ENCODE measurements at places on chromosomes 4 and X.

- H3K4me1 ChIP-seq: no peaks in the 10 kb centered on the region
- H3K27ac ChIP-seq: no peak overlapping the region
- no peaks in the 10 kb centered on the region for H3K36me3 ChIP-seq
- no peak overlapping the region for H3K4me3 ChIP-seq
- DNase-seq: no peak
Observed at GRCh38 chrX:118594697-118595420, 99.2 kb downstream of the DOCK11 start.

- H3K27ac ChIP-seq: no peak overlapping the region
- H3K4me3 ChIP-seq: no peak overlapping the region
- H3K27me3 ChIP-seq: no peaks in the 10 kb centered on the region
- H3K4me1 ChIP-seq: no peaks in the 10 kb centered on the region
- H3K36me3 ChIP-seq: no peaks in the 10 kb centered on the region
Observed at GRCh38 chr4:12221031-12221430, 792.3 kb upstream of the HS3ST1 start.

DNA sequence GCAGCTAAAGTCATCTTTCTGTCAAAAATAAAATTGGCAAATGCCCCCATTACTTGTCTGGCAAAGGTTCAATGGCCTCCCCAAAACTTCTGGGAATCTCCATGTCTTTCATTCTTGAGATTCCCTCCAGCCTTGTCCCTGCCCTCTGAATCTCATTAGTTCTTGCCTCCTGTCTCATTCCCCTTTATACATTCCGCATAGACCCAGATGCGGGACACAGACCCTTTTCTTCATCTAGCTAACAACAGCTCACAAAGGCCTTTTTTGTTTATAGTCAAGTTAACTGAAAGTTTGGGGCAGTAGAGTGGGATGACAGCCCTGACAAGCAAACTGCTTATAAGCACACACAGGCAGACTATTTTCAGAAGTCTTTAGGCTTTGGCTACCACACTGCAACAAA is 306.1 kb upstream of the FAM241A start:
- no peaks in the 10 kb centered on the region for H3K4me1 ChIP-seq
- H3K4me3 ChIP-seq: no peak overlapping the region
- DNase-seq: no peak
- no peaks in the 10 kb centered on the region for H3K36me3 ChIP-seq
- H3K27ac ChIP-seq: peak overlapping the region; percentile 82

- H3K4me1 ChIP-seq: no peaks in the 10 kb centered on the region
- no peaks in the 10 kb centered on the region for H3K27me3 ChIP-seq
- H3K27ac ChIP-seq: no peak overlapping the region
Observed at GRCh38 chrX:109783701-109784079, 50.6 kb upstream of the ACSL4 start.

DNA sequence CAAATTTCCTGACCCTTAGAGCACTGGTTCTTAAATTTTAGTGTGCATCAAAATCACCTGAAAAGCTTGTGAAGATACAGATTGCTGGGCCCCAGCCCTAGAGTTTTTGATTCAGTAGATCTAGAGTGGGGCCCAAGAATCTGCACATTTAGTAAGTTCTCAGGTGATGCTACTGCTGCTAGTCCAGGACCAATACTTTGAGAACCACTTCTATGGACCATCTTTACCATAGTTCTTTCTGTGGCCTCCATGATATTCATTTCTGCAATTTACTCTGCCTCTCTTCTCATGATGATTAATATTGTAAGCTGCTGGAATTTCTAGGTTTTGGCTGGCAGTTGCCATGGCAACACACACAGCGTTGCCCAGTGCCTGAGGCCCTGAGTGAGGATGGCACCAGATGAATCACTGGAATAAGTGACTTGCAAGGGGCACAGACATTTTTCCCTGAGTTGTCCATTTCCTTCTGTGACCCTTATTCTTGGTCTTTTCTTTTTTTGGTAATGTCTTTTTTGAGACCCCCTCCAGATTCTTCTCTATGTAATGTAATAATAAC is 83.6 kb downstream of the PPP1R2C start:
- no peaks in the 10 kb centered on the region for H3K27me3 ChIP-seq
- H3K27ac ChIP-seq: no peak overlapping the region
- H3K36me3 ChIP-seq: no peaks in the 10 kb centered on the region
- no peaks in the 10 kb centered on the region for H3K4me1 ChIP-seq

- H3K27ac ChIP-seq: peak overlapping the region; percentile 98
- H3K27me3 ChIP-seq: no peaks in the 10 kb centered on the region
- H3K4me3 ChIP-seq: peak overlapping the region; percentile 79
- peak; percentile 80 for DNase-seq
- H3K4me1 ChIP-seq: no peaks in the 10 kb centered on the region
Observed at GRCh38 chr4:113760795-113761619, 531 bp downstream of the CAMK2D start.

- no peak for DNase-seq
- no peaks in the 10 kb centered on the region for H3K27me3 ChIP-seq
- no peak overlapping the region for H3K4me3 ChIP-seq
Observed at GRCh38 chr4:112142182-112142581, 3.1 kb upstream of the FAM241A start.

DNA sequence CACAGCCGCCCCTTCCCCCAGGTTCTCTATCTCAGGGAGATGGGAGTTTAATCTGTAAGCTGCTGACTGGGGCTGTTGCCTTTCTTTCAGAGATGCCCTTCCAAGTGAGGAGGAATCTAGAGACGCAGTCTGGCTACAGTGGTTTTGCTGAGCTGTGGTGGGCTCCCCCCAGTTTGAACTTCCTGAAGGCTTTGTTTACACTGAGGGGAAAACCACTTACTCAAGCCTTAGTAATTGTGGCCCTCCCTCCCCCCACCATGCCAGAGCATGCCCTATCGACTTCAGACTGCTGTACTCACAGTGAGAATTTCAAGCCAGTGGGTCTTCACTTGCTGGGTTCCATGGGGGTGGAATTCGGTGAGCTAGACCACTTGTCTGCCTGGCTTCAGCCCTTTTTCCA is 131.3 kb downstream of the FAAH2 start:
- DNase-seq: no peak
- no peak overlapping the region for H3K27ac ChIP-seq
- H3K4me3 ChIP-seq: no peak overlapping the region

GRCh38 chr4:23855912-23856605 is 33.8 kb downstream of the PPARGC1A start:
- no peaks in the 10 kb centered on the region for H3K4me1 ChIP-seq
- H3K36me3 ChIP-seq: no peaks in the 10 kb centered on the region
- no peak overlapping the region for H3K27ac ChIP-seq

DNA sequence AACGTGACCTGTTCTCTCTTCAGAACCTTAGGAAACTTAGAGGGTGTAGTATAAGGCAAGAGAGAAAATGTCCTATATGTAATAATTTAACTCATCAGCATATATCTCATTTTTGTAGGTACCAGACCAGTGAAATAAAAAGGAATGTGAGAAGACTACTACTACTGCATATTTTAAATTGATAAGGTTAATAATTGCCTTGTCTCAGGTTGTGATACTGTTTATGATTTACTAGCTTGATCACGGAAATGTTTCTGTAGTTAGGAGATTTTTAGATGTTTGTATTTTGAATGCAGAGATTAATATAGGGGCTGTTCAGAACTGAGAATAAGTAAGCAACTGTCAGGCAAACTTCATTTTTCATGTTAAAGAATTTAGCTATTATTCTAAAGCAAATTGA is 1563.4 kb downstream of the C4orf33 start:
- no peak overlapping the region for H3K4me3 ChIP-seq
- H3K36me3 ChIP-seq: no peaks in the 10 kb centered on the region
- DNase-seq: no peak

GRCh38 chr4:24799544-24800324 is 4.4 kb downstream of the SOD3 start:
- no peak for DNase-seq

DNA sequence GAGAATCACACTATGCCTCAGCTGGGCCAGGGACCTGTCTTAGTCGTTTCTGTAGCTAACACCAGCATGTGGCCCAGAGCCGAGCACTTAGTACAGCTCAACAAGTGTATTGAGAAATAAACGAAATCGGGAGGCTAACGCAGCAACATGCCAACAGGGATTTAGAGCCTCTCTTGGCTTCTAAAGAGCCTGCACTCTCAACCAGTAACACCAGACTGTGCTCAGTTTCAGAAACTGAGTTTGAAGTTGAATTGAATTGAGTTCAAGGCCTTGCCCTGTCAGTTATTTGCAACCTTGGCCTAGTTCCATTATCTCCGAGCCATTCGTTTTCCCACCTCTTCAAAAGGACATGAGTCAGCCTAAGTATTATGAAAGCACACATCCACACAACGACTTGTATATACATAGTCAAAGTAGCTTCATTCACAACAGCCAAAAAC is 71.3 kb upstream of the LDB2 start:
- no peak overlapping the region for H3K27ac ChIP-seq
- no peaks in the 10 kb centered on the region for H3K36me3 ChIP-seq
- no peaks in the 10 kb centered on the region for H3K27me3 ChIP-seq
- DNase-seq: no peak

DNA sequence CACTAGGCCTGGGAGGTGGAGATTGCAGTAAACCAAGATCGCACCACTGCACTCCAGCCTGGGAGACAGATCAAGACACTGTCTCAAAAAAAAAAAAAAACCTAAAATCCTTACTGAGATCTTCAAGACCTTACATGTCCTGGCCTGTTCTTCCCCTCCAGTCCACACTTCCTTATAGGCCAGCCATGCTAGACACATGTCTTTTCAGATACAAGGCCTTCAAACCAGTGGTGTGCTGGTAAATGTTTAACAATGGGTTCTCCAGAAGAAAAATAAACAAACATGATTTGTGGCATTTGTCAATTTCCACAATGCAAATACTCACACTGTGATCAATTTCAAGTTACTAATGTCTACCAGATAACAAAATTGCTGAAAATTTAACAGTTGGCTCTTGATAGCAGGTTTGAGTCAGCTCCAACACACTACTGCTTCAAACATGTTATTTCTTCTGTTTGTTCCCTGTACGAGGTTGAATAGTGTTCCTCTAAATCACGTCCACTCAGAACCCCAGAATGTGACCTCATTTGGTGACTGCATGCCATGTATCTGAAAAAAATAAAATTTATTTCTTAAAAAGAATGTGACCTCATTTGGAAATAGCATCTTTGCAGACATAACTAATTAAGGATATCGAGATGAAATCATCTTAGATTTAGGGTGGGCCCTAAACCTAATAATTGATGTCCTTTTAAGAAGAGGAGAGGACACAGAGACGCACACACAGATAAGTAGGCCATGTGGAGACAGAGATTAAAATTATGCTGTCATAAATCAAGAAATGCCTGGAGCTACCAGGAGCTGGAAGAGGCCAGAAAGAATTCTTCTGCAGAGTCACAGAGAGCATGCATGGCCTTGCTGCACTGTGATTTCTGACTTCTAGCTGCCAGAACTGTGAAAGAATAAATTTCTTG is 144.4 kb downstream of the ZNF674 start:
- no peaks in the 10 kb centered on the region for H3K36me3 ChIP-seq
- H3K27me3 ChIP-seq: no peaks in the 10 kb centered on the region
- H3K4me3 ChIP-seq: no peak overlapping the region

- no peak overlapping the region for H3K4me3 ChIP-seq
- no peaks in the 10 kb centered on the region for H3K27me3 ChIP-seq
- no peaks in the 10 kb centered on the region for H3K4me1 ChIP-seq
- DNase-seq: no peak
- H3K27ac ChIP-seq: no peak overlapping the region
Observed at GRCh38 chrX:9131066-9131465, 97.1 kb upstream of the FAM9B start.

- H3K4me3 ChIP-seq: no peak overlapping the region
- no peak overlapping the region for H3K27ac ChIP-seq
- DNase-seq: no peak
- no peaks in the 10 kb centered on the region for H3K4me1 ChIP-seq
Observed at GRCh38 chr4:103478734-103479133, 241.1 kb downstream of the TACR3 start.

GRCh38 chr4:13888112-13888511 is 260.6 kb upstream of the BOD1L1 start:
- no peaks in the 10 kb centered on the region for H3K36me3 ChIP-seq
- no peaks in the 10 kb centered on the region for H3K4me1 ChIP-seq
- H3K4me3 ChIP-seq: no peak overlapping the region
- no peak for DNase-seq

DNA sequence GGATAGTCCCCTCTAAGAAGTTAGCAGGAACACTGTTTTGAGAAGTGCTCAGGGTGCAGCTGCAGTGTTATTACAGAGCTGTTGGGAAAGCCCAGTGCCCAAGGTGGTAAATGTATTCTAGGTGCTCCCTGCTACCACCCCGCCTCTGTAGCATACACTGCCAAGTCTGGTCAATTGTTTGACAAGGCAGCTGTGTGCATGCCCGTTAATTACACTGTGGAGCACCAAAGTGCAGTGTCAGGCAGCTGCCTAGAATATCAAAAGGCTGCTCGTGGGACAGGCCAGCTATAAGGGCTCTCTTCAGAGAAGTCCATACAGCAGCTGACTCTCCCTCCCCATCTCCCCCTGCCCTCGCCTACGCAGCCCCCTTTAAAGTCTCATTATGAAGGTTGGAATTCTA is 99.9 kb upstream of the KLHL13 start:
- H3K4me3 ChIP-seq: no peak overlapping the region
- no peak overlapping the region for H3K27ac ChIP-seq
- DNase-seq: no peak
- H3K4me1 ChIP-seq: no peaks in the 10 kb centered on the region
- no peaks in the 10 kb centered on the region for H3K36me3 ChIP-seq

DNA sequence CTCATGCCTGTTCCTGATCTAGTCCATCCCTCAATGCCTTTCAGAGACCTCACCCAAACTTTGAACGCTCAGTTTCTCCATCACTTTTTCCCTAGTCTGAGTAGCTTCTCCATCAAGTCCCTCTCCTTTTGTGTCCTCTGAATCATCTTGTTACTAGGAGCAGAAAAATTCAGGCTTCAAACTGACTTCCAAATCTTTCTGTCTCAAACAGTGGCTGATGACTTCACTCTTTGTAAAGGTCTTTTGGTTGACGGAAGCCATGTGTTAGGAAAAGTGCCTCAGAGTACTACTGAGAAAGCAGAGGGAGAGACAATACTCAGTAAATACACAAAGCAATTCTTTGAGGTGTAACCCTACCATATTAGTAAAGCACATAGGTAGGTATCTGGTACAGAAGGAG is 65.7 kb upstream of the CAMK2D start:
- no peak overlapping the region for H3K4me3 ChIP-seq
- H3K36me3 ChIP-seq: no peaks in the 10 kb centered on the region
- no peak for DNase-seq
- H3K27me3 ChIP-seq: no peaks in the 10 kb centered on the region

DNA sequence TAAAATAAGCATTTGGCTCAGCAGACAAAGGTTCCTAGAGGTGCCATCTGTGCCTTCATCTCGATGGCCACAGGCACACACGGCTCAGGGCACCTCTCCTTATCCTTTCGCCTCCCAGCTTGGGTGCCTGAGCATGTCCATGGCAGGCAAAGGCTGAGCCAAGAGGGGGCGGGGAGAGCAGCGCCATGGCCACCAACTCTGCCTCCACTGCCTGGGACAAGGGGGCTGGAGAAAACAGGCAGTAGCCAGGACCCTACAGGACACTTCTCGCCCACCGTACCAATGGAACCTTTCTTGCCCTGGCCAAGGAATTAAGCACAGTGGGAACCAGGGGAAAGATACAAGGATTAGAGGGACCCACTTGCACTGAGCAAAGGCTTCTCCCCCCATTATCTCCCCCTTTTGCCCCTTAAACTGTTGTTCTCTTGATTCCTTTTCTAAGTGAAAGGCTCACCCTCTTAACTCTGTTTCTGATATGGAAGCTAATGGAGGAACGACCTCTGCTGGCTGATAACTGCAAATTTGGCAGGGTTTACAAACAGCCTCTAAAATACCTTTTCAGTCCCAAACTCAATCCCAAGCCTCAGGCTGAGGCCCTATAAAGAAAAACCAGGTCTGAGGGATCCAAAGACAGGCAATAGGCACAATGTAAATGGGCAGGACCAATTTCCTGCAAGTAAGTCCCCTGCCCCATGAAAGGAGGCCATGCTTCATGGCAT is 335.2 kb downstream of the ADAM29 start:
- H3K4me1 ChIP-seq: no peaks in the 10 kb centered on the region
- no peak for DNase-seq
- H3K4me3 ChIP-seq: no peak overlapping the region
- no peaks in the 10 kb centered on the region for H3K36me3 ChIP-seq
